ENCODE measurements at places on chromosomes 12 and 14.

DNA sequence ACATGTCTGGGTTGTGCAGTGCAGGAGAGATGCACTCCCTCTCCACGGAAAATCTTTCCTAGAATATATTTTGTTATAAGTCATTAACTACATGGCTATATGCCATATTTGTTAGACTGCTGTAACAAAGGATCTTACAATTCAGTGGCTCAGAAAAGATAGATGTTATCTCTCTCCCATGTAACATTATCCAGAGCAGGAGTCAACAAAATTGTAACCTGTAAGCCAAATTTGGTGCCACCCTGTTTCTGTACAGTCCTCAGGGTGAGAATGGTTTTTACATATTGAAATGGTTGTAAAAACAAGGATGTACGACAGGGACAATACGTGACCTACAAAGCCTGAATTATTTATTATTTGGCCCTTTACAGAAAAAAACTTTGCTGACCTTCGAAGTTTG lies 155.5 kb downstream of the KIF21A start:
- DNase-seq, result no peak

GRCh38 chr12:125287155-125287847 lies 222.1 kb downstream of the AACS start:
- no peak for DNase-seq

DNA sequence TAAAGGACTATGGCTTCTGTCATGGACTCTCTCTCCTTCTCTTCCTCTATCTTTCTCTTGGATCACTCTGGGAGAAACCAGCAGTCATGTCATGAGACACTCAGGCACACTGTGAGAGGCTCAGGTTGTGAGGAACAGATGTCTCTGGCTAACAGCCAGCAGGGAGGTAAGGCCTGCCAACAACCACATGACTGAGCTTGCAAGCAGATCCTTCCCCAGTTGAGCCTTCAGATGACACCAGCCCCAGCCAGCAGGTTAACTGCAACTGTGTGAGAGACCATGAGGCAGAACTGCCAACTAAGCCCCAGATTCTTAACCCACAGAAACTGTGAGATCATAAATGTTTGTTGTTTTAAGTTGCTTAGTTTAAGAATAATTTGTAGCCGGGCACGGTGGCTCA lies 90.6 kb downstream of the VCPKMT start:
- DNase-seq, result no peak

DNA sequence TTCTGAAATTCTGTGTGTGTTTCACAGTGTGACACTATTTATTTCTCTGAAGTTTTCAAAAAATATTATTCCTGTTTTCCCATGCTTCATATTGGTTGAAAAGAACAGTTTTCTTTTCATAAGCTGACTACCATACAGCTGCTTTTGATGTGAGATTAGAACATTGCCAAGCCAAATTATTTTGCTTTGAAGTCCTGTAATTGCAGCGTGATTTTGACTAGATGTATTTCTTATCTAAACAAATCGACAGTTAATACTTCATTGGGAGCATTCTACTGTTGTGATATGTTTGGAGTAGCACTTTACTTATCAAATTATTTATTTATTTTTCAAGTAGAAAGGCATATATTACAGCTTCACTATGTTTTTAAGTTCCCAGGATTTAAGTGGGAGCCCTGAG lies 132.0 kb downstream of the DACT1 start:
- no peak for DNase-seq

DNA sequence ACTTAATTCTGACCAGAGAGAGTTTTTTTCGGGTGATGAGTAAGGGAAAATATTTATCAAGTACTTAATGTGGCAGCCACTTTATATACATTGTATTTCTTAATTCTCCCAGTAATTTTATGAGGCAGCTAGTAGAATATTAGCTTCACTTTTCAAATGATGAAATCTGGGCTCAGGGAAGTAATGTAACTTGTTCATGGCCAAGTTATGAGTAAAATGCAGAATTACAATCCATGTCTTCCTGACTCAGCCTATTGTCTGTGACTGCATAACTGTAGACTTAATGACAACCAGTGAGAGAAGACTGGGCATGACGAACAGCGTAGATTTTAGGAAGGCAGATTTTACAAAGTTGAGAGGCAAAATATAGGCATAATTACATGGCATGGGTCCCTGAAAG lies 106.7 kb upstream of the MIS18BP1 start:
- no peak for DNase-seq

- DNase-seq, result no peak
Observed at GRCh38 chr12:1870086-1870485, 48.4 kb downstream of the CACNA2D4 start.

DNA sequence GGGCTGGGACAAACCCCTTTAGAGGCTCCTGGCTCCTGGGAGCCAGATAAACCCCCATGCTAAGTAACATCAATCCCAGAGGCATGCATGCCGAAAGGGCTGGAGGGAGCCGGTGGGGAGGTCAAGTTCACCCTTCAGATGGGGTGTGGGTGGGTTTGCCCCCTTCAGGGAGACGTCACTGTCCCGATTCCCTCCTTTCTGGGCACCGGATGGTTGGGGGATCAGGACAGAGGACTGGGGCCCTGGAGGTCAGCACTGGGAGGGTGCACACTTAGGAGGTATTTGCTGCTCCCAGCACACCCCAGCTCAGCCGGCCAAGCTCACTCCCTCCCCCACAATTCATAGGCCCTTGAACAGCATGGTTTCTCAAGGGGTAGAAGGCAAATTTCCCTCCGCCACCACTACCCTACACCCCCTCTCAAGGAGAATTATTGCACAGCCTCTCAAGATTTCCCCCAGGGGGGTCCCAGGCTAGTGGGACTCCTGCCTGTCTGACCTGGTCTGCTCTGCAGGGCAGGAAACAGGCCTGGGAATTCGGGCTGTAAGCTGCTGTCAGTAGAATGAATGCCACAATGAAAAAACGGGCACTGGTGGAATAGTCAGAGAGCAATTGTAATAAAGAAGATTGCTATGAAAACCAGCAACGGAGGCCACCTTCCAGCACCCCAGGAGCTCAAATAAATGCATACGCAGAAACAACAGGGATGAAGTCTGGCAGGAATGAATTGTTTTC lies 63.5 kb downstream of the GALNT16 start:
- no peak for DNase-seq

DNA sequence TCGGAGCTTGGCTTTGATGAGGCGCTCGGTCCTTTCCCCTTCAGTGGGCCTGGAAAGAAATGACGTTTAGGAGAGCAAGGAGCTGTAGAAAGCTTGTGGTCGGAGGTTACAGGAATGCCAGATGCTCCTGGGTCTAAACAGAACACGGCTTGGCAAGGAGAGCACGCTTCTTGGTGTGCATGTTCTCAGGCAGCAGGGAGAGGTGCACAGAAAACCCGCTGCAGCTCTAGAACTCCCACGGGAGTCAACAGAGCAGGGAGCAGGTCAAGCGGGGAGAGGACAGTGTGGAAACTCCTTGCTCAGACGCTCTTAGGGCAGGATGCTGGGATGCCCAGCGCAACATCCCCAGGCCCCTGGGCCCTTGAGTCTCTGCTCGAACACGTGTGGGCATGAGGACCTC lies 51.0 kb downstream of the SSH1 start:
- no peak for DNase-seq

DNA sequence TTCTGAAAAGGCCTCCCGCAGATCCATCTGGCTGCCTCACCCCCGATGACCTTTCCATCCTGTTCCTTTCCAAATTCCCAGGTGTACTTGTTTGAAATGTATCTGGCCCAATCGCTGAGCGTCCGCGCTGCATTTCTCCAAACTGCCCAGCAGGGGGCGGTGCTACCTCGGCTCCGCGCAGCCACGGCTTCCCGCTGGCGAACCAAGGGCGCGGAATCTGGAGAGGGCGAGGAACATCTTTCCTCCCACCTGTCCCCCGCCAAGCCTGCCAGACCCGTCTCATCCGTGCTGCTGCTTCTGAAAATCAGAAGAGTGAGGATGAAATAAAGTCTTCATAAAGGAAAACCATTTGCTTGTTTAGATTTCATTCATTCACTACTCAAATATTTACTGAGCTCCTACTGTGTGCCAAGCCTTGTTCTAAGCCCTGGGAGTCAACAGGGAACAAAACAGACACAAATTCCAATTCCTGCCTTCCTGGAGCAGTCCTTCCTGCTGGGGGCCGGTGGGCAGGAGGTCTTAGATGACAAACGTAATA lies 16.8 kb upstream of the MYL2 start:
- no peak for DNase-seq

DNA sequence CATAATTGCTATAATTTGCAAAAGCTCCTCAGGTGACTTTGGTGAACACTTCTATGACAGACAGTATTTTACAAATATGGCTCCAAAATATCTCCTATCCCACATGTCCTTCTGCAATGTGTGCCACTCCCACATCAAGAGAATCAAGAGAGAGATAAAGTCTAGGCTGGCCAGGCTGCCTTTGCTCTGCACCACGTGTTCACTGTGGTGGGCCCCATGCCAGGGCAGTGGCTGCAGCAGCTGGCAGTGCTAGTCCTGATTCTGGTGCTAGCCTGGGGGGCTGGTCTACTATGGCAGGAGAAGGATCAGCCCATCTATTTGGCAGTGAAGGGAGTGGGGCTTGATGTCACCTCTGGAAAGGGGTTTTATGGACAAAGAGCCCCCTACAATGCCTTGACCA lies 86.3 kb downstream of the DRAM1 start:
- no peak for DNase-seq

GRCh38 chr12:31922341-31923062 lies 36.7 kb upstream of the RESF1 start:
- DNase-seq, result no peak

DNA sequence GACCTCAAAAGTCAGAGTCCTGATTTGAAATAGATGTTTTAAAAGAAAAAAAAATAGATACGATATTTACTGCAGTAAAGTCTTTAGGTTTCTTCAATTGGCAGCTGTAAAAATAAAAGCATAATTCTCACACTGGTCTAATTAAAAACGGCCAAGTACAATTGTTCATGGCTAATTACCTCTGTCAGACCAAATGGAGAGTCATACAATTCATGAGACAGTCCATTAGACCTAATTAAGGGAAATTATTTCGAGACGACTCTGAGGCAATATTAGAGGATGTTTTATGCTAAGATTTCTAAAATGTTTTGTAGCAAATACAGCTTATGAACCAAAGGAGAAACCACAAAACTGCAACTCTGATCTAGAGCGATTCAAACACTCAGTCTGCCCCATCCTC lies 131.3 kb downstream of the PHLDA1 start:
- no peak for DNase-seq

DNA sequence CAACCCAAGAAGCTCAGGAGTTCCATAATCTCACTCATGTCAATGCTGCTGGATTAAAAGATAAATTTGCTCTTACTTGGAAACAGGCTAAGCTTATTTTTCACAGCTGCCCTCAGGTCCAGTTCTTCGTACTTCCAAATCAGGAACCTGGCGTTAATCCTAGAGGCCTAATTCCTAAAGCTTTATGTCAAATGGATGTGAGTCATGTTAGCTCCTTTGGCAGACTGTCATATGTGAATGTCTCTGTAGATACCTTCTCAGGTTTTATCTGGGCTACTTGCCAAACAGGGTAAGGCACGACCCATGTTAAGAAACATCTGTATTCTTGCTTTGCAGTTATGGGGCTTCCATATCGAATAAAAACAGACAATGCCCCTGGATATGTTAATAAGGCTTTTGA lies 504.6 kb downstream of the ALG10 start:
- DNase-seq, result no peak

GRCh38 chr12:42660968-42661937 lies 71.7 kb upstream of the PRICKLE1 start:
- no peak for DNase-seq

GRCh38 chr12:50314636-50315312 lies 31.5 kb upstream of the LIMA1 start:
- DNase-seq, result no peak

DNA sequence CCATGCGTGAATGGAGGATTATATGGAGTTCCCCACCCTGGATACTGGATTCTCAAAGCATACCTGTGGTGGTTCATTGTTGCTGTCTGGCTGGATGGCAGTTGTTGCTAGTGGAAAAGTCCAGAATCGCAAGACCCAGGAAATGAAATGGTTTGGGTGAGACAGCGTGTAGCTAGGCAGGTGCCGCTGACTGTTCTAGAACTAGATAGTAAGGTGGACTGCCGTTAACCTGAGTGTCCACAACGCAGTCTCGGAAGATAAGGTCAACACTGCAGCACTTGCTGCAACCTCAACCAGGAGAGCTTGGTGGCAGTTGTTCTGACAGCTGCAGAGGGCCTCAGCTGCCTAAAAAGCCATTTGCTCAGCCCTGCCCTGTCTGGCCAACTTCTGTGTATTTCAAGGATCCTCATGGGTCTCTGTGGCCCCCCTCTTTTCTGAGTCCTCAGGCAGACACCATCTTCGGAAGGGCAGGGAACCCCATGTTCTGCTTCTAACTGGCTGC lies 15.5 kb upstream of the IRF2BPL start:
- no peak for DNase-seq

GRCh38 chr12:88736031-88736430 lies 155.8 kb upstream of the KITLG start:
- no peak for DNase-seq

DNA sequence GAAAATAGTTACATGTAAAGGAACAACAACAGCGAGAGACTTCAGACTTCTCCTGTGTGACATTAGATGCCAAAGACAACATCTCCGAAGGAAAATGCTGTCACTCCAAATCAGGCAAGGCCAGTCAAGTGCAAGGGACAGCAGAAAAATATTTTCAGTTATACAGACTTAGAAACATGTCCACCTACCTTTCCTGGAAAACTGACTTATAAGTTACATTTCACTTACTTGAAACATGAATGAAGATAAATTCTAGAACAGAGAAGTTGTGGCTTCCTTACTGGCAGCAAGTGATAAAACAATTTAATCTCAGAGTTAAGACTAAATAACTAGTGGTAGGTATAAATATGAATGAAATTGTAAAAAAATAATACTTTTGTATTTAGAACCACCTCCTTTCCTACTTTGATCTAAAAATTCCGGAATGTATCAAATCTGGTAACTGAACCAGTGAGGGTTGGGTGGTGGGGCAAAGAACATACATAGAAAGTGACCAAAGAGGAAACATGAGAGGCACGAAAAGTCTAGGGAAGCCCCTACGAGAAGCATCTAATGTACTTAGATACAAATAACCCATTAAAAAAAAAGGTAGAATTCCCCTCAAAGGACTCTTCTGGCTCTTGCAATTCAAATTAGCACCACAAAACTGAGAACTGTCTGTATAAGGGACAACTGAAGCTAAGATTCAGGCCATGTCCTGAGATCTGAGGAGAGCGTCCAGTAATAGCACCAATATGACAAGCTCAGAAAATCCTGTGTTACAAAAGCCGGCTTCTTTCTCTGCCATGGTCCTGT lies 21.2 kb downstream of the MTHFD1 start:
- no peak for DNase-seq

GRCh38 chr12:45315462-45315861 lies 99.6 kb downstream of the ANO6 start:
- DNase-seq, result no peak

Data from left colon (tissue), 2 donors.